ENCODE measurements at places on chromosomes 4 and X. TPM values are rescaled to one million over a fixed set of nuclear protein-coding genes. Genes with fewer than 3 reads are reported as not detected.

- H3K36me3 ChIP-seq: no peaks in the 10 kb centered on the region
- H3K4me3 ChIP-seq: no peak overlapping the region
- peaks cover 36% of the 10 kb centered on the region for H3K4me1 ChIP-seq
- peak overlapping the region; percentile 92 for H3K27ac ChIP-seq
- DNase-seq: no peak
- H3K27me3 ChIP-seq: no peaks in the 10 kb centered on the region
Observed at GRCh38 chrX:150086371-150086770, 148.1 kb upstream of the EOLA2 start.

- H3K27me3 ChIP-seq: peaks cover 4% of the 10 kb centered on the region
- H3K4me1 ChIP-seq: no peaks in the 10 kb centered on the region
- H3K36me3 ChIP-seq: no peaks in the 10 kb centered on the region
- no peak overlapping the region for H3K4me3 ChIP-seq
Observed at GRCh38 chr4:183960046-183960420, 54.9 kb downstream of the STOX2 start.

- no peaks in the 10 kb centered on the region for H3K36me3 ChIP-seq
- H3K27ac ChIP-seq: no peak overlapping the region
- no peak overlapping the region for H3K4me3 ChIP-seq
- H3K4me1 ChIP-seq: no peaks in the 10 kb centered on the region
Observed at GRCh38 chr4:93469560-93469959, 359.0 kb upstream of the ATOH1 start.

GRCh38 chr4:146134761-146135445 lies 40.6 kb upstream of the LSM6 start:
- no peaks in the 10 kb centered on the region for H3K36me3 ChIP-seq
- H3K4me3 ChIP-seq: no peak overlapping the region
- DNase-seq: no peak
- peak overlapping the region; percentile 14 for H3K27ac ChIP-seq
- peaks cover 8% of the 10 kb centered on the region for H3K27me3 ChIP-seq

- H3K4me3 ChIP-seq: no peak overlapping the region
- DNase-seq: no peak
- no peak overlapping the region for H3K27ac ChIP-seq
- H3K27me3 ChIP-seq: no peaks in the 10 kb centered on the region
- H3K4me1 ChIP-seq: no peaks in the 10 kb centered on the region
Observed at GRCh38 chrX:125333583-125333982, 13.9 kb downstream of the TEX13C start.

GRCh38 chrX:118530219-118530911 lies 34.8 kb downstream of the DOCK11 start:
- H3K4me1 ChIP-seq: peaks cover 40% of the 10 kb centered on the region
- H3K27me3 ChIP-seq: no peaks in the 10 kb centered on the region
- H3K36me3 ChIP-seq: no peaks in the 10 kb centered on the region
- H3K27ac ChIP-seq: no peak overlapping the region

SSX4 gene
- not detected for total RNA-seq

GRCh38 chr4:30879855-30880598 lies 159.9 kb downstream of the PCDH7 start:
- no peaks in the 10 kb centered on the region for H3K27me3 ChIP-seq
- DNase-seq: no peak
- H3K27ac ChIP-seq: no peak overlapping the region
- peaks cover 5% of the 10 kb centered on the region for H3K36me3 ChIP-seq
- peaks cover 47% of the 10 kb centered on the region for H3K4me1 ChIP-seq
- H3K4me3 ChIP-seq: no peak overlapping the region

DNA sequence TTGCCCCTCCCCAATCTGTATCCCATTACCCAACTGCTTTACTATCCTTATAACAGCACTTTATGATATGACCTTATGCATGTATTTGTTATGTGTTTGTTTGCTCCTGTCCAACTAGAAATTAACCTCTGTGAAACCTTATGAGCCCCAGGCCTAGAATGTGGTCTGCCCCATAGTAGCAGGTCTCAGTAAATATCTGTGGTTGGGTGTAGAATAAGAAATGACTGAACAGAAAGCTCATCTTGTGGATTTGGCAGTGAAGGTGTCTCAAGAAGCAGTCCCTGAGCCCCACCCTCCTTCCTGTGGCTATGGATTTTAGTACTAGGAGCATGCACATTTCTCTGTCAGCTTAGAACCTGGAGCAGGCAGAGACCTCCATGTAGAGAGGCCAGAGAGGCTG lies 229.0 kb upstream of the LCORL start:
- no peak overlapping the region for H3K27ac ChIP-seq
- no peaks in the 10 kb centered on the region for H3K4me1 ChIP-seq
- no peak overlapping the region for H3K4me3 ChIP-seq

DNA sequence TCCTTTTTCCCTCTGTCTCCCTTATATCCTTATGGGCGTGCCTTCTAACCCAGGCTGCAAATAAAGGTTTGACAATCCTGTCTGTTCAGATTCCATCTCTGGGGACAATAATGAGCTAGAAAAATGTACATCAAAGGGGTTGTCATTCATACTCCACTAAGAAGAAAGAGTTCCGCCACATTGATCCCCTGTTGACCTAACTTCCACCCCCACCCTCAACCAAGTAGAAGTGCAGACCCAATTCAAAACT lies 541 bp upstream of the GABRA3 start:
- H3K4me3 ChIP-seq: no peak overlapping the region
- H3K27ac ChIP-seq: no peak overlapping the region
- no peak for DNase-seq
- no peaks in the 10 kb centered on the region for H3K4me1 ChIP-seq
- no peaks in the 10 kb centered on the region for H3K36me3 ChIP-seq

All from osteocyte (in vitro differentiated cells).